ENCODE measurements at places on chromosomes 2 and 18.

- no peaks in the 10 kb centered on the region for H3K27me3 ChIP-seq
- DNase-seq: no peak
- H3K36me3 ChIP-seq: no peaks in the 10 kb centered on the region
- H3K27ac ChIP-seq: no peak overlapping the region
These were observed 494.1 kb upstream of the MEIS1 start for GRCh38 chr2:65940856-65941255.

GRCh38 chr2:153476816-153477635 lies 1.5 kb downstream of the RPRM start:
- H3K27me3 ChIP-seq: no peaks in the 10 kb centered on the region
- no peak overlapping the region for H3K27ac ChIP-seq
- peaks cover 11% of the 10 kb centered on the region for H3K4me1 ChIP-seq
- no peak for DNase-seq
- no peaks in the 10 kb centered on the region for H3K36me3 ChIP-seq

GRCh38 chr2:230879891-230880290 lies 15.1 kb downstream of the ITM2C start:
- no peak overlapping the region for H3K27ac ChIP-seq
- H3K36me3 ChIP-seq: peaks cover 8% of the 10 kb centered on the region
- no peaks in the 10 kb centered on the region for H3K27me3 ChIP-seq

DNA sequence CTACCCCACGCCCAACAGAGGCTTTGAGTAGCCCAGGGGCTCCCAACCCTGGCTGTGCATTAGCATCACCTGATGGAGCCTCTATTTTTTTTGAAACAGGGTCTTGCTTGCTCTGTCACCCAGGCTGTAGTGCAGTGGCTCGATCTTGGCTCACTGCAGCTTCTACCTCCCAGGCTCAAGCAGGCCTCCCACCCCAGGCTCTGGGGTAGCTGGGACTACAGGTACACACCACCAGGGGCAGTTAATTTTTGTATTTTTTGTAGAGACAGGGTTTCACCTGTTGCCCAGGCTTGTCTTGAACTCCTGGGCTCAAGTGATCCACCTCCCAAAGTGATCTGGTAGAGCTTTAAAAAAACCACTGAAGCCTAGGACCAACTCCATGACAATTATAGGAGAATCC lies 394.8 kb upstream of the ATP5MC3 start:
- H3K27me3 ChIP-seq: no peaks in the 10 kb centered on the region
- DNase-seq: no peak
- no peak overlapping the region for H3K4me3 ChIP-seq
- no peaks in the 10 kb centered on the region for H3K4me1 ChIP-seq
- H3K27ac ChIP-seq: no peak overlapping the region

- no peak for DNase-seq
- no peaks in the 10 kb centered on the region for H3K36me3 ChIP-seq
- no peak overlapping the region for H3K27ac ChIP-seq
- no peaks in the 10 kb centered on the region for H3K27me3 ChIP-seq
- no peak overlapping the region for H3K4me3 ChIP-seq
- H3K4me1 ChIP-seq: peaks cover 12% of the 10 kb centered on the region
These were observed 255.3 kb downstream of the VAPA start for GRCh38 chr18:10169064-10169562.

DNA sequence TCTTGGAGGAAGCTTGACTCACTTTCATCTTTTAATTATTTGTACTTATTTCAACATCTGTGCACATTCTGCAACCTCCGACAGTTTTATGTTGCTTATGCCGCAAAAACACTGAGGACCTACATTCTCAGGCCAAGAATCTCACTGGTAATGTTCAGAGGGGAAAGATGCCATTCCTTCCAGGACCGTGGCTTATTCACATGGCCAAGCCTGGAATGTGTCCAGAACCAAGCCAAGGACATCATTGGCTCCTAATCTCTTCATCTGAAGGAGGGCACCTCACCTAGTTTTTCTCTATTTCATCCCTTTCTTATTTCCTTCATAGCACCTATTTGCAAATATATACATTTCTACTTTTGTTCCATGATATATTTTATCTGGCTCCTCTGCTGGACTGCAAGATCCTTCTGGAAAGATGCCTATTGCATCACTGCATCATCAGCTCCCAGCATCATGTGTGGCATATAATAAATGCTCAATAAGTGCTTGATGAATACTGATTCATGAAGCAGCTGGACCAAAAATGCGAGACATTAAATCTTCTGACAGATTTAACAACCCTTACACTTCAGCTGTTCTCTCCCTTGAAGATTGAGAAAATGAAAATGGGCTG lies 377.1 kb downstream of the TNS1 start:
- H3K4me3 ChIP-seq: no peak overlapping the region
- H3K4me1 ChIP-seq: peaks cover 6% of the 10 kb centered on the region
- H3K36me3 ChIP-seq: no peaks in the 10 kb centered on the region
- H3K27ac ChIP-seq: no peak overlapping the region

GRCh38 chr18:46939998-46940571 lies 22.7 kb downstream of the KATNAL2 start:
- H3K36me3 ChIP-seq: no peaks in the 10 kb centered on the region
- H3K4me1 ChIP-seq: peaks cover 18% of the 10 kb centered on the region
- no peaks in the 10 kb centered on the region for H3K27me3 ChIP-seq
- no peak overlapping the region for H3K27ac ChIP-seq
- no peak overlapping the region for H3K4me3 ChIP-seq
- DNase-seq: no peak

GRCh38 chr2:176585791-176586190 lies 316.5 kb downstream of the MTX2 start:
- no peak for DNase-seq
- no peaks in the 10 kb centered on the region for H3K27me3 ChIP-seq
- no peak overlapping the region for H3K4me3 ChIP-seq
- no peaks in the 10 kb centered on the region for H3K4me1 ChIP-seq
- H3K27ac ChIP-seq: no peak overlapping the region
- no peaks in the 10 kb centered on the region for H3K36me3 ChIP-seq

- H3K27me3 ChIP-seq: no peaks in the 10 kb centered on the region
- H3K27ac ChIP-seq: no peak overlapping the region
- no peak overlapping the region for H3K4me3 ChIP-seq
- peaks cover 11% of the 10 kb centered on the region for H3K4me1 ChIP-seq
These were observed 43.6 kb downstream of the SPRED2 start for GRCh38 chr2:65388596-65389390.

DNA sequence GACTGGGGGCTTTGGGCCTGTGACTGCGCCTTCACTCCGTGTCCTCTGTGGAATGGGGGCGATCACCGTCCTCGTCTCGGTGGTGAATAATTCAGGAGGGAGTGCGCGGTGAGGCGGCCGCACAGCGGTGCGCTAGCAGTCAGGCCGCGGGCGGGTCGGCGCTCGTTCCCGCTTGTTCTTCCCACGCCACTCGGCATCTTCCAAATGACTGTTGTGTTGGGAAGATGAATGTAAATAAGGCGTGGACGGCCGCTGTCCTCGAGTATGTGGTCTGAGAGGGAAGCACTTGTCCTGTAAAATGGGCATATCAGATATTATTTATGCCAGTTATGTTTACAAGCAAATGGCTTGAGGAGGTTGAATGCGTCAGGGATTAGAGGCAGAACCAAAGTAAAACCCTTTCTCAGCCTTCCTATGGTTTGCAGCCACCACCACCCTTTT lies 608 bp upstream of the VPS4B start:
- peak overlapping the region; percentile 91 for H3K4me3 ChIP-seq
- H3K27ac ChIP-seq: peak overlapping the region; percentile 97
- no peaks in the 10 kb centered on the region for H3K36me3 ChIP-seq

- peaks cover 58% of the 10 kb centered on the region for H3K36me3 ChIP-seq
- no peak for DNase-seq
- H3K27ac ChIP-seq: no peak overlapping the region
- no peaks in the 10 kb centered on the region for H3K27me3 ChIP-seq
- H3K4me3 ChIP-seq: no peak overlapping the region
- H3K4me1 ChIP-seq: no peaks in the 10 kb centered on the region
These were observed 50.8 kb downstream of the EPG5 start for GRCh38 chr18:45916302-45916701.

- no peak overlapping the region for H3K27ac ChIP-seq
- no peaks in the 10 kb centered on the region for H3K4me1 ChIP-seq
- DNase-seq: no peak
- no peak overlapping the region for H3K4me3 ChIP-seq
- H3K27me3 ChIP-seq: no peaks in the 10 kb centered on the region
- no peaks in the 10 kb centered on the region for H3K36me3 ChIP-seq
These were observed 56.9 kb downstream of the ITGA6 start for GRCh38 chr2:172484253-172484652.

- no peaks in the 10 kb centered on the region for H3K27me3 ChIP-seq
- H3K4me1 ChIP-seq: no peaks in the 10 kb centered on the region
- no peaks in the 10 kb centered on the region for H3K36me3 ChIP-seq
- H3K4me3 ChIP-seq: no peak overlapping the region
- H3K27ac ChIP-seq: no peak overlapping the region
- DNase-seq: no peak
These were observed 20.7 kb downstream of the TOGARAM2 start for GRCh38 chr2:29001806-29002205.

DNA sequence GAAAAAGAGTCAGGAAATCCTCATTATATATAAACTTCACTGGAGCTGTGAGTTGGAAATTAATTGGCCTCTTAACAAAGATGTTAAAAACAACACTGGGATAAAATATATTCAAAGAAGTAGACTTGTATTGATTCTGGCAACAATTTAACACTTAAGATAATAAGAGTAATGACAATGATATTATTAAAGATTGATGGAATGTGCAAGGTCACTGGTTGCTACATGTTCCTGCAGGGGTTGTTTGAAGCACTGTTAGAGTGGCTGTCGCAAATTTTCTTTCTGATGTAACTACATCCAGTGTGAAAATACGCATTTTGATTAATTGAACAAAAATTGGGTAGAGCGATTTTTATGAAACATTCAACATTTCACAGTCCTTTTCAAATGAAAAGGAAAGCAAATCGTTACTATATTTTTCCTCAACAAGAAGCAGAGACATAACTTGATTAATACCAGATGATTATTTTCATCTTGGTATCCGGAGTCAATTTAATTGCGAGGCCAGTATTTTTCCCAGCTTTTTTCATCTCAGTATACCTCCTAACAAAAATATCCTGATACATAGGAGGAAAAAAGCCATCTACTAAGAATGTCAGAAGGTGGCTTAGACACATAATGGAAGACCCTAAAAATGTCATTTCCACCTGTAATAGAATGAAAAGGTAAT lies 6.1 kb downstream of the PTGR3 start:
- no peak for DNase-seq
- H3K4me3 ChIP-seq: no peak overlapping the region
- no peaks in the 10 kb centered on the region for H3K27me3 ChIP-seq
- H3K36me3 ChIP-seq: no peaks in the 10 kb centered on the region

DNA sequence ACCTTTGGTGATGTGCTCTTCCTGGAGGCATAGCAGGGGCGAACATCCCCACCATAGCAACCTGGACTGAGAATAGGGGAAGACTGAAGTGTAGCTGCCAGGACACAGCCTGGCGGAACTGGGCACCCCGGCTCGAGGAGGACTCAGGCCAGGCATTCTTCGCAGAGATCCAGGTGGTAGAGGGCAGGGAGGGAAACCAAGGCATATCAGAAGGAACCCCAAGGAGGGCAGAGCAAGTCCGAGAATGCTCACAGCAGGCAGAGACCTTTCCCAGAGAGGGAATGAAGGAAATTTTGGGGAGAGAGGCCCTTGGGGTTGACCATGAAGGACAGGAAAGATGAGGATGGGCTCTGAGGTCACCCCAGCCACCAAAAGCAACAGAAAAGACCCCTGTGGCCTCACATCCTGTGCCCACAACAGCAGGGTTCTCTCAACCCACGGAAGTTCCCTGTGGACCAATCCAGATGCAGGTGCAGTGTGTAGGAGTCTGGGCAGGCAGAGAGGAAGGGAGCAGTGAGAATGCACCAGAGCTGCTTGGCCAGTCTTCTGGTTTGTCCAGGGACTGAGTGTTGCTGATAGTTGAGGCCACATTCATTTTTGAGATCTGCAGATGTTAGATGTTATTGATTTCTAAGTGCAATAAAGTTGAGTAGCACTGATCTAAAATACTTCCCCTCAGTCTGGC lies 136.9 kb downstream of the PXDN start:
- H3K27me3 ChIP-seq: no peaks in the 10 kb centered on the region
- H3K4me3 ChIP-seq: no peak overlapping the region
- DNase-seq: no peak
- H3K27ac ChIP-seq: no peak overlapping the region
- H3K36me3 ChIP-seq: no peaks in the 10 kb centered on the region

DNA sequence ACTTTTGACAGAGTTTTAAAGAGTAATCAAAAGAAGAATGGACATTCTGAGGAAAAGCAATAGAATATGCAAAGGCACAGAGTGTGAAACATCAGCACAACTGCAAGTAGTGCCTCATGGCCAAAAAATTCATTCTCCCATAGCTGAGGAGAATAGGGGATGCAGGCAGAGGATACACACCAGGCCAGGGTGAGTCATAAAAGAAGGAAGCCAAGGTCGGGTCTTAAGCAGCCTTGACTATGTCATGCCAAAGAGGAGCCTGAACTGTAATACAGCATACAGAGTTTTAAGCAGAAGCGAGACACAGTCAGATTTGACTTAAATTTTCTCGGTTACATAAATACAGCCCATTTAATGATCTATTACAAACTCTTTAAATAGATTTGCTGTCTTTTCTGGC lies 165.0 kb downstream of the LNPK start:
- no peaks in the 10 kb centered on the region for H3K27me3 ChIP-seq
- no peak overlapping the region for H3K27ac ChIP-seq
- DNase-seq: no peak
- H3K4me1 ChIP-seq: peaks cover 19% of the 10 kb centered on the region
- no peaks in the 10 kb centered on the region for H3K36me3 ChIP-seq
- no peak overlapping the region for H3K4me3 ChIP-seq

GRCh38 chr2:154392256-154392655 lies 306.2 kb upstream of the KCNJ3 start:
- no peak overlapping the region for H3K4me3 ChIP-seq
- H3K27ac ChIP-seq: no peak overlapping the region
- no peaks in the 10 kb centered on the region for H3K4me1 ChIP-seq
- no peaks in the 10 kb centered on the region for H3K27me3 ChIP-seq

DNA sequence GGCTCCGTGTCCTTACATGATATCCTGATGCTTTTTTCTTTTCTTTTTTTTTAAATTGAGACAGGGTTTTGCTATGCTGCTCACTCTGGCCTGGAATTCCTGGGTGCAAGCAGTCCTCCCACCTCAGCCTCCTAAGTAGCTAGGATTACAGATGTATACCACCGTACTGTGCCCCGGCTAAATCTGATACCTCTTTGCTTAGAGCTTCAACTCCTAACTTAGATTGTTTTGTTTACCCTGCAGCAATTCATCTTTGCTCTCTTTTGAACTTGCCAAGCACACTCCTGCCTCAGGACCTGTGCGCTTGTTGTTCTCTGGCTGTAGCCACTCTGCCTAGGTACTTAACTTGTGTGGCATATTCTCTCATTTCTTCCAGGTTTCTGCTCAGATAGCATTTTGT lies 24.5 kb downstream of the RAB10 start:
- H3K4me3 ChIP-seq: no peak overlapping the region
- H3K27ac ChIP-seq: no peak overlapping the region
- no peak for DNase-seq
- H3K4me1 ChIP-seq: peaks cover 7% of the 10 kb centered on the region

DNA sequence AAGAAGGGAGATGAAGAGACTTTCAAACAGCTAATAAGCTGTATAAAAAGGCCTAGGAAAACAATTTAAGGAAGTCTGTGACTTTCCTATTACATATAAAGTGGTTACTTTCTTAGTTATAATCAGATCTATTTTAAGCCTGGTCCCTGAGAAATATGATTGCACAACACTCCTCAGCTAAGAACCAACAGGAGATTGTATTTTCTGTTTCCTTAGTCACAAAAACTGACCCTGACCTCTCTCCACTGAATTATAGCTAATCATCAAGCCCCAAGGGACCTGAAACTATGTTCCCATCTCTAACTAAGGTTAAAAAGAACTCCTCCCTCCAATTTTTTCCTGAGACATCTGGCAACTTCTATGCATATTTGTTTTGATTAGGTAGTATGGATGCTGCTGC lies 106.9 kb downstream of the ROCK1 start:
- DNase-seq: no peak
- peak overlapping the region; percentile 71 for H3K27ac ChIP-seq
- peak overlapping the region; percentile 51 for H3K4me3 ChIP-seq
- peaks cover 25% of the 10 kb centered on the region for H3K4me1 ChIP-seq
